Activated CD4-positive, alpha-beta T cell treated with anti-CD3 and anti-CD28 coated beads, Interleukin-2, amount 10 ng/mL, durations not matched to agents 7 days and 5 days (primary cell): ENCODE measurements at places on chromosomes 12 and 14. TPM values are rescaled to one million over a fixed set of nuclear protein-coding genes. Genes with fewer than 3 reads are reported as not detected.

Gene LRRC10
- total RNA-seq: not detected

Gene LRTM2
- total RNA-seq: not detected

Gene BTBD6
- total RNA-seq: 43.9 TPM

Gene ZNF891
- 3.1 TPM for total RNA-seq

Gene TMEM233
- total RNA-seq: not detected

Gene DNAH10
- 0.12 TPM for total RNA-seq

Gene SLCO1B1
- total RNA-seq: not detected

Gene OR10G3
- total RNA-seq: not detected

Gene KRT82
- total RNA-seq: not detected

Gene GRIN2B
- total RNA-seq: not detected

Gene SYNDIG1L
- not detected for total RNA-seq

Gene PMEL
- total RNA-seq: 0.37 TPM

Gene VWF
- total RNA-seq: not detected

Gene TAS2R19
- 3.1 TPM for total RNA-seq

Gene TRPV4
- 0.17 TPM for total RNA-seq

Gene DIABLO
- 37.7 TPM for total RNA-seq

Gene GALC
- total RNA-seq: 15.5 TPM

Gene KRT81
- total RNA-seq: not detected

Gene MYF5
- total RNA-seq: not detected

Gene KRT80
- not detected for total RNA-seq

Gene B4GALNT1
- total RNA-seq: 0.77 TPM

Gene AMN
- 0.30 TPM for total RNA-seq

Gene KLRB1
- total RNA-seq: 3.1 TPM

Gene CAPZA3
- total RNA-seq: not detected

Gene ACRBP
- total RNA-seq: 1.6 TPM

Gene DDN
- total RNA-seq: 0.10 TPM

Gene B4GALNT3
- 6.1 TPM for total RNA-seq
